ENCODE measurements at places on chromosomes 6 and 20. TPM values are rescaled to one million over a fixed set of nuclear protein-coding genes. Genes with fewer than 3 reads are reported as not detected.

Gene PSORS1C1
- not detected for total RNA-seq

Gene IL17A
- not detected for total RNA-seq

Gene MCHR2
- total RNA-seq, result not detected

Gene BMP5
- not detected for total RNA-seq

Gene MUCL3
- not detected for total RNA-seq

Gene SLC22A23
- 7.3 TPM for total RNA-seq

Gene PRL
- not detected for total RNA-seq

Gene PRKN
- not detected for total RNA-seq

Gene HLA-DRB5
- not detected for total RNA-seq

Gene MEP1A
- total RNA-seq, result not detected

Gene SLC17A1
- not detected for total RNA-seq

Gene RIPOR2
- 1.1 TPM for total RNA-seq

Gene FOXS1
- total RNA-seq, result not detected

Gene ADGRG6
- 0.13 TPM for total RNA-seq

Gene MUC21
- not detected for total RNA-seq

Gene C20orf173
- total RNA-seq, result not detected

Gene COL9A3
- 1.3 TPM for total RNA-seq

Gene BTNL2
- total RNA-seq, result not detected

Gene F13A1
- total RNA-seq, result 0.33 TPM

Gene WFDC10B
- not detected for total RNA-seq

Gene TRDN
- total RNA-seq, result 0.20 TPM

Gene ZBTB22
- total RNA-seq, result 10.0 TPM

Gene FLRT3
- 0.04 TPM for total RNA-seq

Gene BNIP5
- not detected for total RNA-seq

Gene UBE2V1
- total RNA-seq, result 113 TPM

Gene SLC22A1
- 0.54 TPM for total RNA-seq

Gene TRPC4AP
- 52.4 TPM for total RNA-seq

Gene ERVFRD-1
- total RNA-seq, result 0.04 TPM
